ENCODE measurements at places on chromosomes 2 and 18.

DNA sequence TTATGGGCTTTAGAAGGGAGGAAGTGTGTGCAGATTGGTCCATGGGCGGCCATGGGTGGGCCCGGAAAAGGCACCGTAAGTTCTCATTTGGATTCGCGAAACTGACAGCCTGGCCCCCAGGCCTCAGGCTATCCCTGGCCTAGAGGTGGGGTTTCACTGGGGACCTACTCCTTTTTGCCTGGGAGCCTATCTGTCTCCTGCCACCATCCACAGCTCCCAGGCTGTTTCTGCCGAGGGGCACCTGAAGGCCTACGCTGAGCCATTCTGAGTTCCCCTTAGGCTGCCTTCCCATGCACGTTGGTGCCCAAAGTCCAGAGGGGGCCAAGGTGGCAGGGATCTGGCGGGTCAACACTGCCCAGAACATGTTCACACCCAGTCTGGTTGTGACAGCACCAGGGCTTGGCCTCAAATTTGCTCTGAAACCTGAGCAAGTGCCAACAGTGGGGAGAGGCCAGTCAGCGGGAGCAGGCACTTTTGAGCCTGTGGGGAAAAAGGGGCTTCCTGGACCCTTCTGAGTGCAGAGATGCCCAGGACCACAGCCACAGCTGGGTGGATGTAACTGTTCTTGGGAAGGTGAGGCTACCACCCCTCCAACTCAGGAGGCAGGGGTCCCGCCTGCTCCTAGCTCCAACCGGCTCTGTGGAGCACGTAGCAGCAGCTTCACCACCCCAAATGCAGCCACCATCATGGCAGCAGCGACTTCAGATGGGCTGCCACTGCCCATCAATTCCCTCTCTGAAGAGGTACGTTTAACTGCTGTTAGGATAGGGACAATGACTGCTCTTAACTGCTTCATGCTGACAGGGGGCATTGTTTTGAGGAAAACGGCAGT is 73.6 kb upstream of the ZNF804A start:
- DNase-seq, result no peak

DNA sequence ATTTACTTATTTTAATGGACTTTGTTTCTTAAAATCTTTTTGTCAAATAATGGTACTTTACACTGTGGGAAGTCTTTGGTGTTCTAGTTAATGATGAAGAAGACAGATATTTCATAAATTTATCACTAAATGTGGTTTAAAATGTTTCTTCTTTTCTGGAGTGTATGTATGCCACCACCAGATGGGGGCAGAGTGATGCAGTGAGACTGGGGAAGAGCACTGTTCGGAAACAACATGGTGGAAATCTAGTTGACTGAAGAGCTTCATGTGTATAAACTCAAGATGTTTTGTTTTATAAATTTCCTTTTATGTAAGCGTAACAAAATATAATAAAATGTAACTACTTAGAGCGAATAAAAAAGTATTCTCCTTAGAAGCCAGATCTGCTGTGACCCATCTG is 195.1 kb downstream of the KCNE4 start:
- no peak for DNase-seq

DNA sequence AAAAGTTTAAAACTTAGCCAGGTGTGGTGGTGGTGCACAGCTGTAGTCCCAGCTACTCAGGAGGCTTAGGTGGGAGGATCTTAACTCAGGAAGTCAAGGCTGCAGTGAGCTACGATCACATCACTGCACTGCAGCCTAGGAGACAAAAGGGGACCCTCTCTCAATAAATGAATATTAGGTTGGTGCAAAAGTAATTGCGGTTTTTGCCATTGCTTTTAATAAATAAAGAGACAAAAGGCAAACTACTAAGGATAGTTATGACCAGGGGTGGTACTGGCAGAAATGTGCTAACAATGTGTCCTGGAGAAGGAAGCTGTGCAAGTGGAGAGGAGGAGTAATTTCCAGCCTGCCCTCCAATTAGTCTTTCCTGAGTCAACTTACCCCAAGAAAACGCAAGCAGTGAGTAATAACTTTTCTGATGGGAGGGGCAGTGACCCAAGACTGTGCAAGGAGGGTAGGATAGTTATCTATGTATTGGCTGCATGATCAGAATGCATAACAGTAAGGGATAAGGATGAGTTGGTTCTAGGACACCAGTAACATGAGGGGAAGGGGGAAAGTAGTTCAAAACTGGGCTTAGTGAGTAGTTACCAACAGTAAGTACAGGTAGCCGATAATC is 1.5 kb downstream of the EXOC6B start:
- DNase-seq, result no peak

GRCh38 chr18:410047-410455 is 90.5 kb downstream of the COLEC12 start:
- no peak for DNase-seq

- no peak for DNase-seq
Measured at GRCh38 chr2:131801210-131801744, 273.6 kb downstream of the CCDC74A start.

GRCh38 chr2:170122883-170123547 is 54.9 kb upstream of the MYO3B start:
- DNase-seq, result no peak

DNA sequence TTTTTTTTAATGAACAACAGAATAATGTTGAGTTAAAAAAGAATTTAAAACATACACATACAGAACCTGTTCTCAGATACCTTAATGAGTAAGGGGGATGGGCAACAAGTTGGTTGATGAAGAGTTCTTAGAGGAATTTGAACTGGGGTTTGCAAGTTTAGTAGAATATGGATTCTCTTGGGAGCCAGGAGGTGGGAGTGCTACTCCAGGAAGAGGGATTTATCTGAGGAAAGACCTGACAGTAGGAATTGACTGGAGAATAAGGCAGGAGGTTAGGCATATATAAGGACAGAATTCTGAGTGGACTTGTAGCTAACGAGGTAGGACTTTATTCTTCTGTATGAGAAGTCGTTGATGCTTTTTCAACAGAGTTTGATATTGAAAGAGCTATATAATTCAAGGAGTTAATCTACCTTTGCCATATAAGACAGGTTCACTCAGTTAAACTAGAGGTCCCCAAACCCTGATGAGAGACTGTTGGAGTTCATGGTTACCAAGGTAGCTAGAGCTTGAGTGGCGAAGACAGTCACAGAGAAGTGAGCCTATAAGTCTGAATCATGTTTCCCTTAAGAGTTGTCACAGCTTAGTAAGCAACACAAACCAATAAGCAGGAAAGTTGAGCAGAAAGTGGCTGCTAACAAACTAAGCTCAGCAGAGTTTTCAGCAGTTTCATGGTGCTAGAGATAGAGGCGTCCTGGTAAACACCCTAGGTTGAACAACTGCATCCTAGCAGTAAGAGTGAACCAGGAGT is 88.2 kb downstream of the NCOA1 start:
- DNase-seq, result no peak

DNA sequence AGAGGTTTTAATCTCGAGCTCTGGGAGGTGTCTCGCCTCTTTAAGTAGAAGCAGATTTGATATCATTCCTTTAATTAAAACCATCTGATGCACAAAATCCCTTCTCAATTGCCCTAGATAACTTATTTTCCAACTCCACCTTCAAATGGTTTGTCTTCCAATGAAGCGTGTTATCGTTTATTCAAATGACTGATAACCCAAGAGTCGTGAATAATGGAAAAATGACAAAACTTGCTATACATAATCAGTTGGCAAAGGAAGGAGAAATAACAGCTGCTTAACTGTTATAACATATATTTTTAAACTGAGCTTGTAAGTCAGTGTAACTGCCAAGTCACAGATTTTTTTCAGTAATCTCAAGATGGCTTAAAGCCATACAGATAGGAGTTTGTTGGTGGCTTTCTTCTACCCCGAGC is 144.6 kb downstream of the QPCT start:
- no peak for DNase-seq

GRCh38 chr2:163247156-163247846 is 408.7 kb upstream of the KCNH7 start:
- DNase-seq, result no peak

DNA sequence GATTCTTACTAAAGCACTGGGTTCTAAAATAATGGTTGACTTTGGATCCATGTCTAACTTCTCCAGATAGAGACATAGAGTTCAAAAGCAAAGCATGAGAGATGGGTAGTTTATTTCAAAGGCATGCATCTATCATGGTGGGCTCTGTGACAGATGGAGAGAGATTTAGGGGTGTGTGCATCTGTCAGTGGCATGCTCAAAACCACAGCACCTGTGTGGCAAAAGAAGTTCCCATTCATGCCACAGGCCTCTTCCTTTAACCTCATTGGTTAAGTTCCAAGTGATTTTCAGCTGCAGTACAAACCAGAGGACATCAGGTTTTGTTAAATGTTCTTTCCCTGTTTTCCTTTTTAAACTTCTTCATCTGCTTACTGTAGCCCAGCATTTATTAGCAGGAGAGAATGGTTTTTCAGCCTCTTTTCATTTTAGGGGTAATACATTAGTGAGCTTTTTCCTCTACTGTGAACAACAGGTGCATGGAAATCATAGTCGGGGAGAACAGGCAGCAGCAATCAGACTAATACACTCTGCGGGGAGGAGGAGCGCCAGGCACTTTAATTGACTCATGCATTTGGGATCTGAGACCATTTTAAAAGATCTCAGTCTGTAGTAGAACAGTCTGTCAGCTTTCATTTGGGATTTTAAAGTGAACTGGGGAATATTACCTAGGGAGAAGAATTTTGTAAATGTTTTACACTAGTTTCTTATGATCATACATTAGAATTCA is 52.4 kb upstream of the UPP2 start:
- DNase-seq, result no peak

DNA sequence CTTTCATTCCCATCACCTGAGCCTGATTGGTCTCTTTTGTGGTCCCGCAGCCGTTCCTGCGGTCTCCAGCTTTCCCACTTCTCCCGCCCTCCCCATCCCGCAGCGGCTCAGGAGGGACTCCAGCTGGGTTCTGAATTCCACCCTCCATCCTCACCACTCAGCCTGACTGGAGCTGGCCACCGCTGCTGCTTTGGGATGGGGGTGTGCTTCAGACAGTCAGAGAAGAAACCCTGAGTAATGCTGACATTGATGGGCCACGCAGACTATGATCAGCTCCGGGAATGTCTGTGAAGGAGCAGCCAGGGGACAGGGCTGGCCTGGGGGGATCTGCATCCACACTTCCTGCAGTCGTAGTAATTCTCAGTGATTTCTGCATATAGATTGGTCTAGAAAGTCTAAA is 45.9 kb upstream of the TXNDC2 start:
- DNase-seq, result no peak

DNA sequence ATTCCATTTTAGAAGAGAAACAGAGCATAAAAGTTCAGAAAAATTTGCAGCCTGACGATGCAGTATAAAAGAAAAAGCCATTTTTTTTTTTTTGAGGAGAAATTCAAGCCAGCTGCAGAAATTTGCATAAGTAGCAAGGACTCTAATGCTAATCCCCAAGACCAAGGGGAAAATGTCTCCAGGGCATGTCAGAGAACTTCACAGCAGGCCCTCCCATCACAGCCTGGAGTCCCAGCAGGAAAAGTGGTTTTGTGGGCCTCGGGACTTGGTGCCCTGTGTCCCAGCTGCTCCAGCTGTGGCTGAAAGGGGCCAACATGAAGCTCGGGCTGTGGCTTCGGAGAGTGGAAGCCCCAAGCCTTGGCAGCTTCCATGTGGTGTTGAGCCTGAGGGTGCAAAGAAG is 325.3 kb upstream of the HNMT start:
- DNase-seq, result no peak

GRCh38 chr2:28927878-28928277 is 33.4 kb downstream of the WDR43 start:
- DNase-seq, result no peak

DNA sequence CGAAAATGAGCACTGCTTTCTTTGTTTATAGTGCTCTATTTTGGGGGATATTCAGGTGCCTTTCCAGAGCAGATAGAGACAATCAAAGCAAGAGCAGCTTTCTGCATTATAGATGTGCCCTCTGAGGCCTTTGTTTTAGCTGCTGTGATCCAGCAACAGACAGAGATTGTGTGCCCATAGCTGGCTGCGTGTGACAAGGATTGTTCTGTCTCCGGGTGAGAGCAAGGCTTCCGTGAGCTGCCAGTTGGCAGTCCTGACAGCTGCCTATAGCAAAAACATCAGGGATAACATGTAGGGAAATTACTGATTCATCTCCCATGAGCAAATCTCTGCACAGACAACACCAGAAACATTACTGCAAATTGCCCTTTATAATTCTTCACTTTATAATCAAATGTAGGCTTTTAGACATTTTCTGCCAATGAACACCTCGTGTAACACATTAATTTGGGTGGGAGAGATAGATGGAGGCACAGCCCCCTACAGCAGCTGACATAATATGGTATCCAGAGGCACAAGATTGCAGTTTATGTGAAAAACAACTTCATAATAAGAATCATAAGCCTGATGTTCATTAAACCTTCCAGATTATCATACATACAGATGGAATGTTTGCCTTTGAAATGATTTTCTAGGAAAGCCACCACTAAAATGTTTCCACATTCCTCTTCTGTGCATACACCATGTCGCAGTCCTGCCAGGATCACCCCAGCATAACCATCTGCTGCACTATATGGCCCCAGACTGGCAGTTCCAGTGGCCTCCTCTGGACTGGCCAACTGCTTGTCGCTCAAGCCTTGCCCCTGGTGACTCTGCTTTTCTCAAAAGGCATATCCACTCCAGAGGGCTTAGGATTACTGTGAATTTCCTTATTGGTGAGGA is 131.2 kb downstream of the TRIB2 start:
- DNase-seq, result no peak

DNA sequence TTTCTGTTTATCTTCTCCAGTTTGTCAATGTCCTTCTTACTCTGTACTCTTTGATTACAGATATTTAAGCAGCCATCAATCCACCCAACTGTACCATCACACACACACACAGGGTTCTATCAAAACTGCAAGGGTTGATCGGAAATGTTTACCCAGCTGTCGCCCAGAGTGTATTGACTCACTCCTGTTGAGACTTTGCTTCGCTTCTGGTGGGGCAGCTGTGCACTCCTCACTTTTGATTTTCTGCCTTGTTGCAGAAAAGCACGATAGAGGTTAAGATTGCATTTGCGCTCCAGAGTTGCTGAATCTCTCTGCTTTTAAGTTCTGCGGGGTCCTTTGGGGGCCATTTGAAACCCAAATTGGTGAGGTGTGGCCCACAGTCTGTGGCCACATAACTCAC is 216.2 kb downstream of the SETBP1 start:
- DNase-seq, result no peak

- no peak for DNase-seq
Measured at GRCh38 chr18:57998461-57998860, 45.6 kb upstream of the NEDD4L start.

DNA sequence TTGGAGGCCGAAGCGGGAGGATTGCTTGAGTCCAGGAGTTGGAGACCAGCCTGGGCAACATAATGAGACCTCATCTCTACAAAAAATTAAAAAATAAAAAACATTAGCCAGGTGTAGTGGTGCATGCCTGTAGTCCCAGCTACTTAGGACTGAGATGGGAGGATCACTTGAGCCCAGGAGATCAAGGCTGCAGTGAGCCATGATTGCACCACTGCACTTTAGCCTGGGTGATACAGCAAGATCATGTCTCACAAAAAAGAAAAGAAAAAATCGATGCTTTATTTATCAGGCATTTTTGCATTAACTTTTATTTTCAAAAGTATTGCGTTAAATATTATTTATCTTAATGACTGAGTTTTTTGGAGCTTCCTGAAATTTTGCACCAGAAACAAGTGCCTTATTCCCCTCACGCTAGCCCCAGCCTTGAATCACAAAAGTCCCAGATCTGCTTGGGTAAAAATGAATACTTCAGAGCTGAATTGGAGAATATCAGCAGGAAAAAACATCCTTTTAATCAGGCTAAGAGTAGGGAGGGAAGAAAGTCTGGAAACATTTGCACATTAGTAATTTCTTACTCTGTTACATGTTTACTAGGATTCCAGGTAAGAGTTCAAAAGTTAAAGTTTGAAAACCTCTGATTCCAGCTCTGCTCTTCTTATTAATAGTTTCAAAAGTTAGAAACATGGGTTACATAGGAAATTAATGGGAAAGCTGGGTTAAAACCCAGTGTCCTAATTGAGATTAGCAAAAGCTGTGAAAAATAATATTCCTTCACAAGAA is 296.8 kb upstream of the FBXO11 start:
- no peak for DNase-seq

All from activated T-helper 1 cell treated with anti-CD3 and anti-CD28 coated beads, Interleukin-2, amount 50 U/mL, for 16 hours (primary cell).